ENCODE measurements at places on chromosomes 7 and 10. TPM values are rescaled to one million over a fixed set of nuclear protein-coding genes. Genes with fewer than 3 reads are reported as not detected.

Gene RAMP3
- not detected for polyA plus RNA-seq

Gene TFPI2
- polyA plus RNA-seq, result not detected

Gene LDB3
- polyA plus RNA-seq, result not detected

Gene HYAL4
- not detected for polyA plus RNA-seq

Gene MYOZ1
- not detected for polyA plus RNA-seq

Gene SPDYE8
- polyA plus RNA-seq, result not detected

Gene GRID2IP
- 0.08 TPM for polyA plus RNA-seq

Gene AVL9
- polyA plus RNA-seq, result 17.5 TPM

Gene TDRD1
- polyA plus RNA-seq, result not detected

Gene ELMO1
- 69.9 TPM for polyA plus RNA-seq

All from naive B cell (primary cell).